Stimulated activated CD4-positive, alpha-beta T cell treated with anti-CD3 and anti-CD28 coated beads, Interleukin-1b, Interleukin-23, amount 100 ng/mL, for 4 hours (primary cell): ENCODE measurements at places on chromosomes 4 and X.

DNA sequence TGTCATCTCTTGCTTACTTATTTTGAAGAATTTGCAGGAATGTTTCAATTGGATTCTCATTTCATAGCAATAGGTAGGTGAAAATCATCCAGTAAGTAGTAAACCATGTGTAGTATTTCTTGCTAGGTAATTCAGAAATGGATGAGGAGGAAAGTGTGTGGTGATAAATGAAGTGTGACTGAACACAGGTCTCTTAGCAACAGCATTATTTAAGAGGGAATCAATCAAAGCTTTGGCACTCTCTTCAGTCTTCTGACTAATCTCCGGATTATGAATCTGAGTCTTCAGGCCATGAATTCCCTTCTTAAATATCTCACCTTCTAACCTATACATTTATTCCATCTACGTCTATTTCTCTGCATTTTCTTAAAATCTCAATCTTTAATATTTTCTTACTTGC lies 55.8 kb upstream of the ARHGAP24 start:
- DNase-seq, result no peak

DNA sequence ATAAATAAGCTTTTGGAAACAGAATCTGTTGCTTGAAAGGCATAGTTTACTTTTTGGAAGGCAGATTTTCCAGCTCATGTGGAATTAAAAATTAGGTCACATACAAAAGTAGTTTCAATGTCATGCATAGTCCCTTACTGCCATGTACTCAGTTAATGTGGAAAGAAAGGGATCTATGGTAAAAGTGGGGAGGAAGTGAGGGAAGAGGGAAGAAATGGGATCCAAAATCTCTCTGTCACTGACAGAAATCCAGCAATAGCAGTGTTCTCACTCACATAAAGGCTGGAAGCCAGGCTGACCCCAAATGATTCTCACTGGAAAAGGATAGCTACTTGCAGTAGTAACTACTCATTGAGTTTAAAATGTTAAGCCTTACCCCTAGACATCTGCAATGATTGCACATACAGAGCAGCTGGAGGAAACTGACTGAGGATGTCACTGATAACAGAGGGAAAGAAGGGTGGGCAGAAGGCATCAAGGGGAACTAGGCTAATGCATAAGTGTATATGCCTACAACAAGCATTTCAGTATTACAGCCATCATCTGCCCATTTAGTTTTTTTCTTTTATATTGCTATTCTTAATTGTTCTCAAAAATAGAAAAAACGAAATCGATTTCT lies 445.6 kb downstream of the FAT4 start:
- no peak for DNase-seq

DNA sequence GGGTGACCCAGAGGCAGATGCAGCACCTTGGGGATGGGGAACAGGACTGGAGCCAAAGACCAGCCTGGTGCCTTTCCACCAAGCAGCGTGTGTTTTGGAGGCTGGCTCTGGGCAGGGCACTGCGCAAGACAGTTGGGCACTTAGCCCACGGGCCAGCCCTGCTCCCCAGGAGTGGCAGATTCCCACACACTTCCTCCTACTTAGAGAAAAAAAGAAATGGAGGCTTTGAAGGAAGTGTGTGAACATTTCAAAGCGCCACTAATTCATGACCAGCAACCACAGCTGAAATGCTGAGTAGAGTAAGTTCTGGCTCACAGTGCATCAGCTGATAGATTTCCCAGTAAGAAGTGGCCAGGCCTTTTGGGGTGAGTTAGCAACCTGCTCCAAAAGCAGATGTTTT lies 54.9 kb upstream of the LGI2 start:
- no peak for DNase-seq

DNA sequence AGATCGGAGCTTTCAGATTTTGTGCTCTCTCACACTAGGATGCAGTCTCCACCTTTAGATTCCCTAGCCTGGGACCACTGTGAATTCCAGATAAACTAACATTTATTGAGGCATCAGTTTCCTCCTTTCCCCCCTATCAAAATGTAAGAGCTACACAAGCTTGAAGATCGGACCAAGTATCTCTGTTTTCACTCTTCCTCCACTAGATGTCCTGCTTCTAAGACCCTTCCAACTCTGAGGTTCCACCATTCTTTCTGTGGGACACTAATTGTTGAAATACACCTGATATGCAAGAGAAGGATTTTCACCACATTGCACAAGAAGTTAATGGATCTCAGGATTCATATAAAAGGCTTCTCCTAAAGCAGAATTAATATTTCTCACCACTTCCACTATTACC lies 43.0 kb upstream of the PHOX2B start:
- DNase-seq, result no peak

DNA sequence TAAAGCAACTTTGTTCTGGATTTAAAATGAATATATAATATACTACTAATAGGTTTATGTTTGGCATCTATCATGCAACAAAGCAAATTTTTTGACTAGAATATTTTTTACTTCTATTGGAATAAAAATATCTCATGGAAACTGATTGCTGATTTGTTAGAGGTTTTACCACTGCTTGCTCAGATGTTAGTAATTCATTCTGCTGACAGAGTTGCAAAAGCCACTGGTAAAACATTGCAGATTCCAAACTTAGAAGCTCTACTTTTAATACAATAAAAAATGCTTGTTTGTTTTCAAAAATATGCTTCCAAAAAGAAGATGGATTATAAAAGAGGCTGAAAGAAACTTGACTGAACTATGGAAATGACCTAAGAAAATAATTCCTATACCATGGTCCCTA lies 795.2 kb downstream of the PCDH18 start:
- no peak for DNase-seq

DNA sequence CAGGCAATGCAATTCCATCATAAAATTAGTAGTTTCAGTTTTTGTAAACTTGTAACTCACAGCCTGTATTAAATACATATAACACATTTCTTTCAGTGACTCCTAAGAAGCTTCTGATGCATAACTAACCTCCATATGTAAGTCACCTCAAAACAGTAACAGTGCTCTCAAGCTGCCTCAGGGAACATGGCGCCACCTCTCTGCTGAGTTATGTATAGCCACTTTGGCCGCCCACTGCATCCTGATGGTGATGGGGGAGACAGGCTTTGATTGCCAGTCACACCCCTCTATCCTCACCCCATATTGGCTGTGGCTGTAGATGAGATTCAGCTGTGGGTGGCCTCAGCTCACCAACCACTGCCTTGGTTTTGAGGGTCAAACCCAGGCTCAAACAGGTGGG lies 54.3 kb downstream of the LRBA start:
- peak; percentile 13 for DNase-seq

- no peak for DNase-seq
Observed at GRCh38 chrX:107712231-107713202, 63.1 kb downstream of the TSC22D3 start.

GRCh38 chr4:175823015-175823742 lies 11.1 kb upstream of the GPM6A start:
- DNase-seq, result no peak

DNA sequence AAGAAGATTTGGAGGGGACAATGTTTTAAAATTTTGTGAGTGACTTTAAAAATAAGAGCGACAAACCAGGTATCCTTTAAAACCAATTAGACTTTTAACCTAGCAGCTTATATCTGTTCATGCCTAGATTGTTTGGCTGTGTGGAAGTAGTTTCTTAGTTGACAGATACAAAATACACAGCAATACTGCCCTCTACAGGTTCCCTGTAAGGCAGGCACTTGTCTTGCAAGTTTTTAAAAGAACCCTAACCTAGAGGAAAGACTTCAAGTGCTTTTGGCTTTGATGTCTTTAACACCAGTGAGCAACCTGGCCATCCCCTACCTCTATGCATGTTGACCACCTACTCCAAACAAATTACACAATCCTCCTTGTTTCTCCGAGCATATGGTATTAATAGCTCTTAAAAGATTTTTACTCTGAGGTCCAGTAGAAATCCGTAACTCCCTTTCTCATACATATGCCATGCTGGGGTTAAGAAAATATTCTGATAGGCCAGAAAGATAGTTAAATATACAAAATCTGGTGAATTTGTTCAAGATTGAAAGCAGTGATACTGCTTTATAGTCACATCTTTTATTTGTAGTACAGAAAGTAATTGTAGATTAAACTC lies 273.0 kb downstream of the ARHGAP24 start:
- DNase-seq, result no peak

DNA sequence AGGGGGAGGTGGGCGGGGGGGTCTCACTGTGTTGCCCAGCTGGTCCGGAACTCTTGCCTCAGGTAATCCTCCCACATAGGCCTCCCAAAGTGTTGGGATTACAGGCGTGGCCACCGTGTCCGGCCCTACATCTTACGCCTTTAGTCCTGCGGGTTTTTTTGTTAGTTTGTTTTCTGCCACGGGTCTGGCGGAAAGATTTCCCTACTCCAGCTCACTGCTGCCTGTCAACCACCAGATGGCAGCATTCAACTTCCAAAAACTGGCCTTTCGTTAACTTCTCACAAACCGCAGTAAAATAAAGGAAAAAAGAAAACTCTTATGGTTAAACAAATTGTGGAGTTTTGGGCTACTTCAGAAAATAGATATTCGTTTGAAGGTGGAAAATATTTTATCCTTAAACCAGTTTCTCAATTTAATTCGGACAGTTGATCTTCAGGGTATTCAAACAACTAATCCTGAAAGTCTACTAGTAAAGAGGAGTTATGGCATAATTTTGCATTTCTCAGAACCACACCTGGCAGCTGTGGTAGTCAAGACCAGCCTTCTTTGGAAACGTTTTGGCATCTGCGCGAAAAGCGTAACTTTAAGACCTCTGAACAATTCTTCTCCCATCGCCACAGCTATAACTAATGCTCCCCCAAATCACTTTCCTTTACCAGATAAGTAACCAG lies 41.1 kb downstream of the LUZP4 start:
- DNase-seq, result peak; percentile 5

GRCh38 chrX:56729152-56729850 lies at the start of gene NBDY:
Gene NBDY, plus strand, starts transcription at chrX:56729243. Its CDS starts 111 bp downstream, at chrX:56729354.
- no peak for DNase-seq

GRCh38 chr4:112185740-112186670 lies 40.8 kb downstream of the FAM241A start:
- no peak for DNase-seq

DNA sequence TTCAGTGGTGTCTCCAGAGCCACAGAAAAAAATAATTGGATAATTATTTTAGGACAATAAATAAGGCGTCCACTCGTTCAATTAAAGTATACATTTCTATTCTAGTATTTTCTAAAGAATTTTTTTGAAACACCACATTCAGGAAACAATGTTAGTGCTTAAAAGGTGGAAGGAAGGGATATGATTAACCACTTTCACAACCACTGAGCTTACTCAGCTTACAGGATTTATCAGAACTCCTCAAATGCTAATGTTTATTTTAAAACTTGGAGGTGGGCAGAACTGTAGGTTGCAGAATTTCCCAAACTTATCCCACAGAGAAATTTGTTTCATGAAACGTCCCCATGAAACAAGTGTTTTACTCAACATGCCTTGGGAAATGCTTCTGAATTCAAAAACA lies 54.3 kb upstream of the MAGEB2 start:
- DNase-seq, result no peak

DNA sequence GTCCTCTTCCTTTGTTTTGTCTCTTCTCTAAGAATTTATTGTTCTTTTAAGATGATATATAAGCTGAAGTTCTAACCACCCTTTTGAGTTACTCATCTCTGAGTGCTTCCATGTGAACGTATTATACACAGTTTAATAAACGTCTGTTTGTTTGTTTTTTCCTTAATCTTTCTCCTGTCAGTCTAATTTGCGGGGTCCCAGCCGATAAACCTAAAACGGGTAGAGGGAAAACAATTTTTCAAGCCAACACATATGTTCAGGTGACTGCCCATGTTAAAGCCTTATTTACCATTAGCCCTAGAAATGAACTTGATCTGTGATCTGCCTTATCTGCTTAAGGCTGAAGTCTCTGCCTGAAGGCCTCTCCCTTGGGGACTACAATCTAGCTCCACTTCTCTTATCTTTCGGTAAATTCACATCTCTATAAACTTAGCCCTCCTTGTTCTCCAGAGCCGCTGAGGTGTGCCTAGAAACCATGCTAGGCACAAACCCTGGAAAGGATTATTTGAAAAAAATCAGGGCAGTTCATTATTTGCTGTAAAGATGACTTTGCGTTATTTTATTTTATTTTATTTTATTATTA lies 158.8 kb downstream of the CAMK2D start:
- no peak for DNase-seq

DNA sequence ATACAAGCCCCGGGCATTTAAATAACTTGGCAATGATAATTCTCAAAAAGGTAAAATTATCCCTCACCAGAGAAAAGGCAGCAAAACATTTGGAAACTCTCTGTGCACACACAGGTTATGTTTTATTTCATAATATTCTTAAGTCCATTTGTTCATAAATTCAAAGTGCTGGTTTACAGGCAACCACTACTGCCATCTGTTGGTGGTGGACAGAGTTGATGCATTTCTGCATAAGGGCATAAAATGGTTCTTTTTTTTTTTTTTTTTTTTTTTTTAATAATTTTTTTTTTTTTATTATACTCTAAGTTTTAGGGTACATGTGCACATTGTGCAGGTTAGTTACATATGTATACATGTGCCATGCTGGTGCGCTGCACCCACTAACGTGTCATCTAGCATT lies 31.5 kb upstream of the IL21 start:
- peak; percentile 34 for DNase-seq

DNA sequence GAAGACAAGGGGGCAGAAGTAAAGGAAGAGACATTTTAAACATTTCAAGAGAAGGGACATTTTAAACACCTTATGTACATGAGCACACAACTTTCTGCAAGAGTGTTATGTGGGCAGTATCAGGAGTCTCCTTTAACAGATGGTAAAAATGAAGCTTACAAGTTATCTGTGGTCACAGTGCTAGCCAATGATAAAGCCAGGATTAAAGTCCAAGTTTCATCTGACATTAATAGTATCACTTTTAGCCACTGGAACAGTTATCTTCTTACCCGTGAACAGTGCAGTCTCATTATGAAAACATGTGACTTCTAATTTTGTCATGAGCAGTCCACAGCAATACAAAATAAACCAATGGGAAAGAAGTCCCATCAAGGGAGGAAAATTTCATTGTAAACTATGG lies 627.9 kb upstream of the AGA start:
- DNase-seq, result no peak

GRCh38 chr4:53847965-53848364 lies 216.4 kb downstream of the CHIC2 start:
- DNase-seq, result no peak

DNA sequence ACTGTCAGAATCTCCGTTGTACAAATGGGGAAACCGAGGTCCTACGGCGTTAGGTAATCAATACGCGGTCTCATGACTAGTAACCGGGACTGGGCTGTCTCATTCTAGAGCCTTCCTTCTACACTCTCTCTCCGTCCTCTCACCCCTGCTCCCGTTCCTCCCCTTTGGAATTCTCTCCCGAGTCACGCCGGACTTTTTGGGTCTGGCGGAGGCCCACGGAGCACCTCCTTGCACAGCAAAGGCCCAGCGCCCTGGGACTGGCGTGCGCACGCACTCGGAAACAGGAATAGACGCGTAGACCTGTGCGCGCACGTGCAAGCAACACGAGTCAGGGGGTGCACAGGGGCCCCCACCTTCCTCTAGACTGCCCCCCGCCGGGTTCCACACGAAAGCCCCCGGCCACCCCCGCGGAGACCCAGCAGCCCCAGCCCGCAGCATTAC lies 361 bp downstream of the QDPR start:
- DNase-seq, result peak; percentile 55
